ENCODE measurements at places on chromosomes 2 and 18.
A peak's percentile ranks its signal among the peaks of the same experiment; 100 is the strongest.

DNA sequence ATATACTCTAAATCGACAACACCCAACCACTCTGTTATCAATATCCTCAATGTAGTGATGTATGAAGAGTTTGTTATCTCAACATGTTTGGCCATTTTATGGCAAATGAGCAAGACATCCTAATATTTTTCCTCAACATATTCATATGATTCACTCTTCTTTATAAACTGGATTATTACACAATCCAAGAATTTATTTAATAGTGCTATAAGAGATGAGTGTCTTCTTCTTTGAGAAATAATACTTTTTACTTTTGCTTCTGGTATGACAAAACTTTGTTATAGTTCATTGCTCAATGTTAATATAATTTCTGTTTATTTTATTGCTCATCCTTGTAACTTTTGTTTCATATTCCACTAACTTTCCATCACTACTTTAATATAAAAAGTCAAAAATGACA, 44.3 kb downstream of the SCN9A start:
- DNase-seq, result no peak

- DNase-seq, result no peak
These were observed 46.6 kb upstream of the GALR1 start for GRCh38 chr18:77203071-77203470.

DNA sequence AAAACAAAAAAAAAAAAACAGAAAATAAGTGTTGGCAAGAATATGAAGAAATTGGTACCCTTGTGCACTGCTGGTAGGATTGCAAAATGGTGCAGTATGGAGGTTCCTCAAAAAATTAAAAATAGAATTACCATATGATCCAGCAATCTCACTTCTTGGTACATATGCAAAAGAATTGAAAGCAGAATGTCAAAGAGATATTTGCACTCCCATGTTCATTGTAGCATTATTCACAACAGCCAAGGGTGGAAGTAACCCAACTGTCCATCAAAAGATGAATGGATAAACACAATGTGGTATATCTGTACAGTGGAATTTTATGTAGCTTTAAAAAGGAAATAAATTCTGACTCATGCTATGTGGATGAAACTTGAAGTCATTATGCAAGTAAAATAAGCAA, 72.8 kb upstream of the POU3F3 start:
- no peak for DNase-seq

- no peak for DNase-seq
These were observed 75.8 kb downstream of the PHLPP1 start for GRCh38 chr18:62790871-62791772.

DNA sequence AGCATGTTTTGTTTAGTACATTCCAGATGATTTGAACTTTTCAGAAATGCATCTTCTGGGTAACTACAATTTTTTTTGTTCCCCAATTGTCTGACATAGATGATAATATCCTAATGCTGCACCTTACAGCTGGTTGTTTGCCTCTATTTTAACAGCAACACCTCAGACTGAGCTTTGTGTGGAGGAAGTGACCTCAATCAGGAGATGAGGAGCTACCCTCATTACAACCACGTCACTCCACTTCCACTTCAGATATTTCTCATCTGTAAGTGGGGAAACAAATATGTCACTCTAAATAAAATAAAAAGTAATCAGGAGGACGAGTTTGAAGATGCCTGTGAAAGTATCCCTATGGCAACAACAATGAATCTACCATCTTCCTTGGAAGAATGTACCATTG, 12.1 kb upstream of the SRSF7 start:
- no peak for DNase-seq

DNA sequence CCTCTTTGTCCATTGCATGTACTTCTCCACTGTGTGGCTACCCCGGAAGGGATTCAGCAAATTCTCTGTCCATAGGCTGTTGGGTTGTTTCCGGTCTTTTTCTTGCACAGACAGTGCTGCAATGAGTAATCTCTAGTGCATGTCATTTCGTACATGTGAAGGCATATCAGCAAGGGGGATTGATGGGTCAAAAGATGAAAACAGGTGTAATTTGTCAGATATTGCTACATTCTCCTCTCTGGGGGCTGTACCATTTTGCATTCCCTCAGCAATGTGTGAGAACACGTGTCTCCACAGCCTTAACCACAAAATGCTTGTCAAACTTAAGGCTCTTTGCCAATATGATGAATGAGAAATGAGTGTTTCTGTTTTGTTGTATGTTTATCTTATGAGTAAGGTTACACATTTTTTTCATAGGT, 60.5 kb downstream of the KLHL29 start:
- no peak for DNase-seq

DNA sequence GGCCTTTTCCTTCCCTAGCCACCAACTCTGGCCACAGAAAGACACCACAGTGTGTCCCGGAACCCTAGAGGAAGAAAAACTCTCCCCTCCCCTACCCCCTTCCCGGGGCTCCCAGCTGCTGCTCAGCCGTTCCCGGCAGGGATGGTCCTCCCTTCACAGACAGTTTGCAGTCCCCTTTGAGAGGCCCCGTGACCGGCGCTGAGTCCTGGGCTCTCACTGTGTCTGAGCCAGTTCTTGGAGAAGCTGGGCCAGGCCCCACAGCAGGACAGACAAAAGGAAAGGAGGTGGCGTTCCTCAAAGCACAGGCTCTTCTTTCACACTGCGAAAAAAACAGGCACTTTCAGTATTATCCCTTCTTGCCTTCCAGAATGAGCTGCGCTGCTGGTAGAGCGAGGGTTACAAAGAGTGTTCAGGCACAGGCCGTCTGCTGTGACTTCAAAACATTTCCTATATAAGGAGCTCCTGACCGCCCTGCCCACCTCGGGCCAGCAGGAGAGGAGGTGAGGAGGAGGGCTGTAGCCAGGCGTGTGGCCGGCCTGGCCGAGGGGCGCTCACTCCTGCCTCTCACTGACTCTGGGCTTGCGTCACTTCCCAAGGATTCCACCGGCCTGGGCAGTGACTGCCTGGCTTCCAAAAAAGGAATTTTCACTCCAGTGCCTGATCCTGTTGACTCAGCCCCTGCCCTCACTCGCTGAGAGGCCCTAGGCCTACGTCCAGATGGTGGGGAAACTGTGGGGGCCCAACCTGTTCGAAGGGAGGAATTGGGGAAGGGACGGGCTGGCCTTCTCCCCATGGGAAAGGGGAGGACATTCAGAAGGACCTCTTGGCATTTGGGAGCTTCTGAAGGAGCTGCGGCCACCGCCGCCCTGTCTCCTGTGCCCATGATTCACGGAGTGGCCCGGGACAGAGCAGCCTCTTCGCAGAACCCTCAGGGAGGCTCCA, 24.9 kb downstream of the CIDEA start:
- DNase-seq, result no peak

GRCh38 chr2:201882353-201883090, 76.2 kb downstream of the CDK15 start:
- no peak for DNase-seq

- no peak for DNase-seq
These were observed 50.0 kb downstream of the ASAP2 start for GRCh38 chr2:9256570-9257043.

DNA sequence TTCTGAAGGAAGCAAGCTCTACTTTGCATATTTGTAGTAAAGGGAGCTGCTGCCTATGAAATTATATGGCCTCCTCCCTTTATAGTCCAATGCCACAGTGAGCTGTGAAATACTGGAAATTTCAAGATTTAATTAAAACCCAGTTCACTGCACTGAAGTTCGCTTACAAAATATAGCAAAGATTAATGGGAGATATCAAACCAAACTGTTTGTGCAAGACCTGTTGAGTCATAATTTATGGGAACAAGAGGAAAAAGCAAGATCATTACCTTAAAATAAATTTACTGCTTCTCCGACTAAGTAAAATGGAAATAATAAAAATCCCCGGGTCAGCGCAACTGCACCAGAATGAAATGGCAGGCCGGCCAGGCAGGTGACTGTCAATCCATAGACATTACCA, 215.5 kb upstream of the RAB6C start:
- no peak for DNase-seq

GRCh38 chr18:6505498-6505875, 90.8 kb upstream of the L3MBTL4 start:
- DNase-seq, result no peak

DNA sequence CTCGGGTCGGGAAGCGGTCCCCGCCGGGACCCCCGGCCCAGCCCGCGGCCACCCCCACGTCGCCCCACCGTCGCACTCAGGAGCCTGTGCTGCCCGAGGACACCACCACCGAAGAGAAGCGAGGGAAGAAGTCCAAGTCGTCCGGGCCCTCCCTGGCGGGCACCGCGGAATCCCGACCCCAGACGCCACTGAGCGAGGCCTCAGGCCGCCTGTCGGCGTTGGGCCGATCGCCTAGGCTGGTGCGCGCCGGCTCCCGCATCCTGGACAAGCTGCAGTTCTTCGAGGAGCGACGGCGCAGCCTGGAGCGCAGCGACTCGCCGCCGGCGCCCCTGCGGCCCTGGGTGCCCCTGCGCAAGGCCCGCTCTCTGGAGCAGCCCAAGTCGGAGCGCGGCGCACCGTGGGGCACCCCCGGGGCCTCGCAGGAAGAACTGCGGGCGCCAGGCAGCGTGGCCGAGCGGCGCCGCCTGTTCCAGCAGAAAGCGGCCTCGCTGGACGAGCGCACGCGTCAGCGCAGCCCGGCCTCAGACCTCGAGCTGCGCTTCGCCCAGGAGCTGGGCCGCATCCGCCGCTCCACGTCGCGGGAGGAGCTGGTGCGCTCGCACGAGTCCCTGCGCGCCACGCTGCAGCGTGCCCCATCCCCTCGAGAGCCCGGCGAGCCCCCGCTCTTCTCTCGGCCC, 13.6 kb downstream of the SPEG start:
- peak; percentile 47 for DNase-seq

DNA sequence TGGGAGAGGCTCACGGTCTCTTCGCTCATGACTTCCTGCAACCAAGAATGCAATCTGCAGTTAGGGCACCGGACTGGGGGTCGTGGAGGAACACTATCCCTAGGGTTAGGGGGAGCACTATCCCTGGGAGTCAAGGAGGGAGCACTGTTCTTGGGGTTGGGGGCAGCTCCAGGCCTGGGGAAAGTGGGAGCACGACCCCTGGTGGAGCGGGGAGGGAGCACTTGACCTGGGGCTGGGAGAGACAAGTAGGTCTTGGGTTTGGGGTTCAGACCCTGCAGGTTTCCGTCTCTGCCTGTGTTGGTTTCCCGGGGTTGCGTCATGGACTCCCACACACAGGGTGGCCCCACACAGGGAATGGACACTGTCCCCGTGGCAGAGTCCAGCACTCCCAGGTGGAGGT, 133.6 kb downstream of the TPO start:
- no peak for DNase-seq

DNA sequence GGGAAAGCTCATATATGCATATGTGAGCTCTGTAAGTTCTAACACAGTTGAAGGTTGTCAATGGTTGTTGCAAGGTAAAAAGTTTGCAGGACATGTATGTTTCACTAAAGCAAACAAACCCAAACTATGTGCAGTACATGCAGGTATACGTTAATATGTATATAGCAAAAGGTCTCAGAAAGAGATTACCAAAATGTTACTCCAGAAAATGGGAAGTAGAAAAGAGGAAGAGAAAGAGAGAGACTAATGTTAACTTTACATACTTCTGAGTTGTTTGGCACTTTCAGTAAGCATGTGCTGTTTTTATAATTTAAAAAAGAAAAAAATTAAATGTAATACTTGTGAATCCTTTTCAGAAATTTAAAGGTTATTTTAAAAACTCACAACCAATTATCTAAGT, 32.8 kb upstream of the PEX13 start:
- DNase-seq, result no peak

DNA sequence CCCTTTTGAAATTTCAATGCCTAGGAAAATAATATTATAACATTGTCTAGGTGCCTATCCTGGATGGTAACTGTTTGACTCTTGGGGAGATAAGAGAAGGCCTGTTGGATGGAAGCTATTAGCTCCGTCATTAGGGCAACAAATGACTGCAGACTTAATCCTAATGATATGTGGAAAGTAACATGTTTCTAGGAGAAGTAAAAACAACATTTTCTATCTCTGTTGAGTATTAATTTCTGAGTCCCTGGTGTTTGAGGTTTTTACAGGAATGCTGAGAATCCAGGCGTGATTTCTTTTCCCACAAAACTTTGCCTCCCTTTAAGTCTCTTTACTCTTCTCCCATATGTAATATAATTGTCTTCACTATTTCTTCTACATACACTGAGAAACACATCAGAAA, 159.1 kb downstream of the GALNT1 start:
- DNase-seq, result no peak

DNA sequence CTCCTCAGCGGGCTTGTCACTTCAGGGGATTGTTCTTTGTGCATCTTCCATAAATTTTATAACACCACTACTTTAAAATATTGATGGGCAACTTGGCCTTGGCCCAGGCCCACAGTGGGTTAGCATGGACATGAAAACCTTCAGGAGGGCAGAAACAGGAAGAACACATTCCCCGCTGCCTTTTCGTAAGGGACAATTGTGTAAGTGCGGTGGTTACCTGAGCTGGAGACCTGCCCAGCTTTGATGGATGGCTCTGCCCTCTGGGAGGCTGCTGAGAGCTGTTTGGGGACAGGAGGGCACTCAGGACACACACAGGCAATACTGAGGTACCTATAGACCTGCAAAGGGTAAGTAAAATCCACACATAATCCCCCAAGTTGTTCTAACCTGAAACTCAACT, 46.8 kb downstream of the FECH start:
- no peak for DNase-seq

GRCh38 chr2:213751446-213751845, 467.2 kb downstream of the SPAG16 start:
- DNase-seq, result no peak

GRCh38 chr2:123659120-123659519, 366.0 kb upstream of the CNTNAP5 start:
- DNase-seq, result no peak

- no peak for DNase-seq
These were observed 2.1 kb downstream of the EML6 start for GRCh38 chr2:54725343-54726099.

- no peak for DNase-seq
These were observed 1.7 kb downstream of the ROCK2 start for GRCh38 chr2:11342551-11343367.

DNA sequence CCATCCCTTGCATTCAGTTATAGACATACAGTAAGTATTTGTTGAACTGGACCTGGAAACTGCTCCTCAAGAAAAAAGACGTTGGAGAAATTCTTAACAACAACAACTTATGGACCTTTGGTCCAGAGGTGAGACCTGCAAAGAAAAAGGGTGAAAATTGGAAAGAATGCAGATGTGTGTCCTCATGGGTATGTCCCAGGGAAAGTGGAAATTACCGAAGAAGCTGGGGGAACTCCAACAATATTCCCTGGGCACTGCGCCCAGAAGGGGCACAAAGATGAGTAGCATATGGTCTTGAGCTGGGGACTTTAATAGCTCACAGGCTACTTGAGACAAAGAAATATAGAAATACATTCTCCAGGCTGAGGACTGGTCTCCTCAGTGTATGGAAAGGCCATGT, 35.5 kb upstream of the YWHAQ start:
- DNase-seq, result no peak

GRCh38 chr18:7789856-7790552, 222.9 kb downstream of the PTPRM start:
- DNase-seq, result no peak
